Stimulated activated CD4-positive, alpha-beta T cell treated with anti-CD3 and anti-CD28 coated beads, TNF-alpha, amount 100 ng/mL, for 4 hours (primary cell): ENCODE measurements at places on chromosomes 16 and 17.

GRCh38 chr17:56593086-56593645, 333 bp upstream of the NOG start:
- DNase-seq = no peak

DNA sequence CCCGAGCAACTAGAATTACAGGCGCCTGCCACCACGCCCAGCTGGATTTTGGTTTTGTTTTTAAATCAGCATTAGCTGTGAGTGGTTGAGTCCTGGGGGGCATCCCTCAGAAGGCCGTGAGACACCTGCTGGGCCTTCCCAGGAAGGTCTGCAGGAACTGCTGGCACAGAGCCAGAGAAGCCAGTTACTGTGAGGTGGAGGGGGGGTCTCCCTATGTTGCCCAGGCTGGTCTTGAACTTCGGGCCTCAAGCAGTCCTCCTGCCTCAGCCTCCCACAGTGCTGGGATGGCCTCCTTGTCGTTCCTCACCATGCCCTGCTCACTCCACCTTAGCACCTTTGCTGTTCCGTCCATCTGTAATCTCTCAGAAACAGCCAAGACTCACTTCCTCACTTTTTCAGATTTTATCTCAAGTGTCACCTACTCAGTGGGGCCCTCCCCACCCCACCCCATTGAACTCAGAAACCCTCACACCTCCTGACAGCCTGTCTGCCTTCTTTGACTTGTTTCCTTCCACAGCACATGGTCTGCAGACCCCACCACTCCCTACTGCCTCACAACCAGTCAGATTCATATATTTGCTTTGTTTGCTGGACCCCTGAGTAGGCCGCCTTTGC, 62.3 kb downstream of the WSB1 start:
- no peak for DNase-seq

DNA sequence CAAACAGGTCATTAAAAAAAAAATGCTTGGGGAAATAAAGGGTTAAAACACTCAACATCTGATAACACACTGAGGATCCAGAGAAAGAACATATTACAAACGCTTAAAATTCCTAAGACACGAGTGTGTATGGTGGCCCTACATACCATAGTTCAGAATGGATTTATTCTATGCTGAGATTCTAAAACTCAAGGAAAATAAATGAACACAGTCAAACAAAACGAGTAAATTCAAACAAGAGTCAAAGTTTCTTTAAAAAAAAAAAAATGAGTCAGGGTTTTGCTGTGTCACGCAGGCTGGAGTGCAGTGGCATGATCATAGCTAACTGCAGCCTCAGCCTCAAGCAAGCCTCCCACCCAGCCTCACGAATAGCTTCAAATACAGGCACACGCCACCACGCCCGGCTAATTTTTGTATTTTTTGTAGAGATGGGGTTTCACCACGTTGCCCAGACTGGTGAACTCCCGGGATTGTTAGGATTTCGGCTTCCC, 17.4 kb downstream of the CRK start:
- DNase-seq = no peak

DNA sequence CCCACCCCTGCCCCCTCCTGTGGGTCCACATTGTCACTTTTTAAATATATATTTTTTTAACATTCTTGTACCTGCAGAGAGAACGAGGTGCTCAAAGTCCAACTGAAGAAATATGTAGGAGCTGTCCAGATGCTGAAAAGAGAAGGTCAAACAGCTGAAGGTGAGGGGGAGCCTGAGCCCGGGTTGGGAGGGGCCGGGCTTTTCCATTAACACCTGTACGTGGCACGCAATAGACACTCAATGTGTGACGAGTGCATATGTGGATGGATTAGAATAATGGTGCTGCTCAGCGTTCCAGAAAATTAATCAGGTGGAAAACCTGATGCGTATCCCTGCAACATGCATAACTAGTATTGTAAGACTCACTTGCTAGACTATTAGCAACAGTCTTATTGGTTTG, 223.0 kb downstream of the SNX29 start:
- DNase-seq = no peak

DNA sequence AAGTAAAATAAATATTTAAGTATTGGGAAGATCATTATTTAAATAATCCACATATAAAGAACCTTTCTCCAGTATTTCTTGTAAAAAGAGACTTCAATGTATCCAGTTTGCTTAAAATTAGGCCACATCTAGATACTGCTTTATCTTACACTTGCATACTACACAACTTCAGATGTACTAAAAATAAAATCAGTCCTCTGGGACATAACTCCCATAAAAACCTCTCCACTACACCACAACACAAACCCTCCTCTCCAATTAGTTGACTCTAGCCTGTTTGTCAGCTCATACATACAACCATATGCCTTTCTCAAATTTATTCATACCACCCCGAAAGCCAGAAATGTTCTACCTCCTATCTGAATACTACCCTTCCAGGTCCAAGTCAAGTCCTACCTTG, 21.6 kb downstream of the SPOP start:
- DNase-seq = no peak

DNA sequence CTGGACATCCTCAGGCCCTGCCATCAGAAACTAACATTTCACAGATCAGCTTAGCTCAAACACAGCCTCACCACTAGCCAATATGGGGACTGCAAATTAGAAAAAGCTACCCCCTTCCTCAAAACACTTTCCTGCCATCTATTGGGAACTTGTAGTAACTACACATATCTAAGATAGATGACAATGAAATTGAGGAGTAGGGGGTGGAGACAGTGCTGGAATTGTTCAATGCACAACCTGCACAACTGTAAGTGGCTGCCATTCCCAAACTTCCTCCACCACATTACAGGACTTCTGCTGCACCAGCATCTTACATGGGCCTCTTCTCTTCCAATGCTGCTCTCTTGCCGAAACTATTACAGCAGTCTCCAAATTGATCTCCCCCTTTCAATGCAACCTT, 21.9 kb downstream of the AIPL1 start:
- DNase-seq = no peak

DNA sequence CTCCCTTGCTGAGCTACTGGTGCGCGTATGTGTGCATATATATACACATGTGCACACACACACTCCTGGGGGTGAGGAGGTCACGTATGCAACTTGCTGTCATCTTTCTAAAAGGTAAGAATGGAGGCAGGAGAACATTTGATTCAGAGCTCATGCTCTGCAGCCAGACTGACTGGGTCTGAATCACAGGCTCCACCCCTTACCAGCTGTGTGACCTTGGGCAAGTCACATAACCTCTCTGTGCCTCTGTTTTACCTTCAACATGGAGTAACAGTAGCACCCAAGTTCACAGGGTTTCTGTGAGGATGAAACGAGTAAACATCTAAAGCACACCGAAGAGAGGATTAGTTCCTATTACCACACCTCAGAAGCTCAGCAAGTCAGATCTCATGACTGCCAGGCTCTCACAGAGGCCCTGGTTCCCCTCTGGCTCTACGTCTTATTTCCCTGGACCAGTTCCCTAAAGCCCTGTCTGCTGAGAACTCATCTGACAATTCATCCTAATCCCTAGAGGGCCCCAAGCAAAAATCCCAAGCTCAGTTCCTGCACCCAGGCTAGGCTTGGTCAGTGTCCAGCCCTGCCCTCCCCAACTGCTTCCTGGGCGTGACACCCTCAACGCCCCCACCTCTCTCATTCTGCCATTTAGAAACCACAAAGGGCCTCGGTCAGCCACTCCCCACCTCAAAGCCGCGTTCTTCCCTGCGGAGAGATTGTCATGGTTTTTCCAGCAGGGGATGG, 28.7 kb downstream of the ABR start:
- DNase-seq = no peak

- no peak for DNase-seq
Measured at GRCh38 chr17:21209511-21210175, 4.3 kb downstream of the TMEM11 start.

DNA sequence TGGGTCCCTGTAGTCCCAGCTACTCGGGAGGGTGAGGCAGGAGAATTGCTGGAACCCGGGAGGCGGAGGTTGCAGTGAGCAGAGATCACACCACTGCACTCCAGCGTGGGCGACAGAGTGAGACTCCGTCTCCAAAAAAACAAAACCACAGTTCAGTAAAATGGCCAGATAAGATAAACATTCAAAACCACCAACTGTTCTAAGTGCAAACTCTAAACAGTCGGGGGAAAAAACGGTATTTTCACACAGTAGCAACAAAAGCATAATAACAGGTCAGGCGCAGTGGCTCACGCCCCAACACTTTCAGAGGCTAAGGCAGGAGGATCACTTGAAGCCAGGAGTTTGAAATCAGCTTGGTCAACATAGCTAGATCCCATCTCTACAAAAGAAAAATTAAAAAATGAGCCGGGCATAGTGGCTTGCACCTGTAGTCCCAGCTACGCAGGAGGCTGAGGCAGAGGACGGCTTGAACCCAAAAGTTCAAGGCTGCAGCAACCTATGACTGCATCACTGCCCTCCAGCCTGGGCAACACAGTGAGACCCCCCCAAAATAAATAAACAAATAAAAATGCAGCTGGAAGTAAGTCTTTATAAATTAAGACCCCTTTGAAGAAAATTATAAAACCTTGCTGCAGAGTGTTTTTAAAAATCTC, 10.8 kb upstream of the HASPIN start:
- DNase-seq = no peak

DNA sequence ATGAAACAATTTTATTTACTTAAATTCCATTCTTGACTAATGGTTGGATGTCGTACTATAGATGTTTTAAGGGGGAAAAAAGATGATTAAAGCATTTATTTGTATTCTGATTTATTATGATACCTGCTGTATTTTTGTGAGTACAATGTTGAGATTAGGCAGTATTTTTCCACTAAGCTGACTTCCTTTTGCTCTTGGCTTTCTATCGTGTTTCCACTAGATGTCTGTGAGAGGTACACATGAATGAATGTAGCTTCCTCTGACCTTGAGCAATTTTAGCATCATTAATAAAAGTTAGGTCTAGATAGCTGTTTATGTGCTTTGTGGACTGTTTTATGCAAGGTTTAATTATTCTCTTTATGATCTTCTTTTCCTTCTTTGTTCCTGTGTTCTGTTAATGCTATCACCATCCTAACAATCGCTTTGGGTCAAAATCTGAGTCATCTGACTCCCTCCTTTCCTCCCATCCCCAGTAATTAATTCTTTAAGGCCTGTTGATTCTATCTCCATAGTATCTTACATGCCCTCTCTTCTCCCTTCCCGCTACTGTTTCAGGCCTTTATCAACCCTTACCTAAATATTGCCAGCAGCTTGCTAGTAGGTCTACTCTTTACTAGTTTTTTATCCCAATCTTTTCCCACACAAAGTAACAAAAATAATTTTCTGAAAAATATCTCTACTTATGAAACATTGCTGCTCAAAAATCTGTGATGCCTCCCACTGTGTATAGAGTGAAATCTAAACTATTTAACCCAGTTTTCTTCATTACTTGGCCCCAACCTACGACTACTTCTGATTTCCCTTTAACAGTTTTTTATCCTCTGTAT, 76.0 kb downstream of the VMP1 start:
- no peak for DNase-seq

- DNase-seq = peak; percentile 65
Measured at GRCh38 chr17:75124041-75124818, 7.3 kb downstream of the NT5C start.

DNA sequence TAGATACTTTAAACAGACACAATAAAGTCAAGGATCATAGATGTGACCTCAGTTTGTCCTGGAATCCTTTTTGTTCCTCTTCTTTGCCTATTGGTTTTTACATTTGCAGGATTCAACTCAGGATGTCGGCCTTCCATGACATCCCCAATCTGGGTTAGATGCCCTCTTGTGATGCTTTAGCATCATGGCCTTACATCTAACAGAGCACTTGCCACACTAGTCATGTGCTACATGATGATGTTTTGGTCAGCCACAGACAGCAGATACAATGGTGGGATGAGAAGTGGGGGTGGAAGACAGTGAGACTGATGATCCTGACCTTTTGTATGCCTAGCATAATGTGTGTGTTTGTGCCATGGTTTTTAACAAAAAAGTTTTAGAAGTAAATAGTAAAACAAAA, 1.8 kb upstream of the SYNRG start:
- DNase-seq = no peak

DNA sequence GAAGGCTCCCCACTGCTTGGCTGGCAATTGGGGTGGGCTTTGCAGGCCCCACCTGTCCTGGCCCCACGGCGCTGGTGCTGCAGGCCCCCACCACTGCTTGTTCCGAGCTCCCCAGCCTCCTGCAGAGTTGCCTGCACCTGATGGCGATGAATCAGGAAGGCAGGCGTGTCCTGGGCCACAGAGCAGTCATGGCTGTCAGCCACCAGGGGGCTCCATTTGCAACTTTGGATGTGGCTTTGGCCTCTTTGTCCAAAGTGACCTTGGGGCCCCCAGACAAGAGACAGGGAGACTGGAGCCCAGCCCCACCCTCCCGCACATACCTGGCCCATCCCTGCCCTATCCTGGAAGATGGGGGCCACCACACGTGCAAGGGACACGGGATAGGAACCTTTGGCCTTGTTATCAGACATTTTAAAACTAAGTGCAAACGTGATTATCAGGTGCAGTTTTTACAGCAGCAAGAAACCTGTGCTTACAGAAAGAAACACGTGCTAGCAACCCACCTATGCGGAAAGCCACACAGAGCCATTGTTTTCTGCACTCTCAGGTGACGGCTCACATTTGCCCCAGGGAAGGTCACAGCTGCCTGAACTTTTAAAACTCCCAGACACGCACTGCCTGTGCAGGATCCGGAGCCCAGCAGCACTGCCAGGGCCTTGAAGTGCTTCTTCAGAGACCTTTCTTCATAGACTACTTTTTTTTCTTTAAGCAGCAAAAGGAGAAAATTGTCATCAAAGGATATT, at the start of gene DNASE1:
DNASE1 (plus strand) TSS at position 443 of the 743 bp plus-strand sequence. CDS start 683 bp downstream, outside the sequence.
- peak; percentile 22 for DNase-seq

GRCh38 chr17:74442670-74443515, 11.0 kb downstream of the GPRC5C start:
- no peak for DNase-seq

DNA sequence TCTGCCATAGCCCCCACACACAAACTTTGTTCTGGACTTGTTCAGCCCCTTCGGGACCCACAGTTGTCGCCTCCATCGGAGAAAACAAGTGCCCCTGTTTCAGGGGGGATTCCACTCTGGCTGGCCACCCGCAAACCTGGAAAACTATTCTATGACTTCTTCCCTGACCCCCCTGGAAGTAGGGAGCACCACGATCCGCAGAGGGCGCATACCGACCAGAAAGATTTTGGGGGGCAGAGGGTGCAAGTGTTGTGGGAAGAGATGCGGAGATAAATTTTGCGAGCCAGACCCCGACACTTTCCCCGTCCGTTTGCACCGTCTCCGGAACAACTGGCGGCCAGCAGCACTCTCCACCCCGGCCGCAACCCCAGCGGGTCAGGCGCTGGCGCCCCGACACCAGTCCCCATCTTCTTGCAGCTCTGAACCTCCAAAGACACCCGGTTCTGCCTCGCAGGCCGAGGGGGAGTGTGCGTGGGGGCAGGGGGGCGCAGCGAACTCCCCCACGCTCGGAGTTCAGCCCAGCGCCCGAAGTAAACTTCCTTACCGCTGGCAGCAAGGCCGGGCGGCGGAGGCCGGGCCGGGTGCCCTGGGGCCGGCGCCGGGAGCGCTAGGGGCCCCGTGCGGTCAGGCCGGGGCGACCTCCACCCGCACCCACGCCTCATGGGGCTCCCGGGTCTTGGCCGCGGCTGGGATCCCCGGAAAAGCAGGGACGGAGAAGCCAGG, 744 bp downstream of the SALL1 start:
- DNase-seq = no peak

GRCh38 chr16:2992383-2993081, 12.3 kb upstream of the PKMYT1 start:
- no peak for DNase-seq

GRCh38 chr17:67633751-67634211, 84.0 kb upstream of the NOL11 start:
- DNase-seq = no peak
